GM23248 (cell line): ENCODE measurements at places on chromosomes 16 and 17. TPM values are rescaled to one million over a fixed set of nuclear protein-coding genes. Genes with fewer than 3 reads are reported as not detected.

ADORA2B gene
- 13.7 and 20.2 TPM in 2 replicates for total RNA-seq

NFAT5 gene
- total RNA-seq, result 9.8 and 16.2 TPM in 2 replicates

DNA sequence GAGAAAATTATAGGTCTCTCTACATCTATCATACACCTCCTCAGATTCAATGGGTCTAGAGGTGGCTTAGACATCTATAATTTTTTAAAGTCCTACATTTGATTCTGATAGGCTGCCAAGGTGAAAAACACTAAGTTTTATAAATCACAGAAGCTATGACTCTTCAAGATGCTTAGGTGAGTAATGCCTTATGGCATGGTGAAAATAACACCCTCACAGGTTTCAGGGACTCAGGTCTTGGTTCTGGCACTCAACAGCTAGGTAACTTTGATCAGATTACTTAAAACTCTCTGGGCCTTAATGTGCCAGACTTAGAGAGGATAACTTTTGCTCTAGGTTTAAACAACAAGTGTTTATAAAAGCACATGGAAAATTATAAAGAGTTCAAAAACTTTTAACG is 2.0 kb upstream of the COX10 start:
- DNase-seq, result peak; percentile 10

GRCh38 chr16:3454093-3454492 is 10.6 kb downstream of the NAA60 start:
- peak; percentile 25 for DNase-seq

GRCh38 chr17:44707755-44708400 is 587 bp upstream of the DBF4B start:
- peak; percentile 4 for DNase-seq

- no peak for DNase-seq
These were observed 262.4 kb upstream of the CDH8 start for GRCh38 chr16:62298600-62298999.

TNP2 gene
- not detected in 2 replicates for total RNA-seq

NARF gene
- total RNA-seq, result 55.2 and 69.0 TPM in 2 replicates

GLP2R gene
- 0.38 TPM in 1 of 2 replicates, not detected in the other for total RNA-seq

DNA sequence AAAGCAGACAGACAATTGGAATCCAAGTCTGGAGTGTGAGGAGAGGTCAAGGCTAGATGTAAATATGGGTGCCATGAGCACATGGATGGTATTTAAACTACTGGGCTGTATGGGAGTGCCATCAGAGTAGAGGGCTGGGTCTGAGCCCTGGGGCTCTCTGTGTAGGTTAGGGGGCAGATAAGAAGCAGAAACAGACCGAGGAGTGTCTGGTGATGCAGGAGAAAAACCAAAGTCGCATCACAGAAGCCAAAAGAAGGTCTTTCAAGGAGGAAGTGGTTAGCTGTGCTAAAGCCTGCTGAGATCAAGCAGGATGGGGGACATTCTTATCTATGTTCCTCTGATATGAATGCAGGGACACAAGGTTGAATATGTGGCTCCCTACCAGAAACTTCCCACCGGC is 1.9 kb downstream of the TSEN54 start:
- no peak for DNase-seq

- DNase-seq, result peak; percentile 49
These were observed 94.6 kb upstream of the TBX2 start for GRCh38 chr17:61305024-61305423.

DNA sequence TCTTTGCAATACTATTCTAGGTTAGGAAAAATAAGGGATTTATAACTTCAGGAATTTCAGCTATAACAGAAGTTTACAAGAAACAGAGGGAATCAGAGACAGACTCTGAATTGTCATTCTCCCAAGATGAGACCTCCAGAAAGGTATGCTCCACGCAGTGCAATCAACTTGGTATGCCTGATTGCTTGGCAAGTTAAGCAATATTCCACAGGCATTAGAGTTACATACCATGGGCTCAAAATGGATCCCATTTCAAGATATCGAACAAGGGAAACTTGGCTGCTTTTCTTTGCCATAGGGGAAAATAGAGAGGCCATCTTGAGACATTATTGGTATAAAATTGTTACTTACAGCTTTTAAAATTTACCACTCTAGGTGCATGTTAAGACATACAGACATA is 615.6 kb upstream of the SOX9 start:
- peak; percentile 69 for DNase-seq

- no peak for DNase-seq
These were observed 21.5 kb downstream of the MBTD1 start for GRCh38 chr17:51238255-51238887.

DNA sequence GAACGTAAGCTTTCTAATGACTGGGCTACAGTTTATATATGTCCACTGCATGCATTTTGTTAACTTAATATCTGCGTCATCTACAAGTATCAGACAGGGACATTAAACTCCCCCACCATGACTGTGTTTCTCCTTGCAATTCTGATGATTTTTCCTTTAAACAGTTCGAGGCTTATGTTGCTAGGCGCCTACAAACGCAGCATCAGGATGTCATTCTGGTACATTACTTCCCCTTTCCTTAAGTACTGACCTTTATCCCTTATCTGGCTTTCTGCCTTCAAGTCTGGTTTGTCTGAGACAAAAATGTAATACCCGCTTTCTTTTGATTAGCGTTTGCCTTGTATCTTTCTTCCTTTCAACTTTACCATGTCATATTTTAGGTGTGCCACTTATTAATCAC is 362.4 kb downstream of the SLC39A11 start:
- DNase-seq, result no peak

GRCh38 chr17:6046931-6047330 is 23.2 kb upstream of the WSCD1 start:
- DNase-seq, result no peak

DNA sequence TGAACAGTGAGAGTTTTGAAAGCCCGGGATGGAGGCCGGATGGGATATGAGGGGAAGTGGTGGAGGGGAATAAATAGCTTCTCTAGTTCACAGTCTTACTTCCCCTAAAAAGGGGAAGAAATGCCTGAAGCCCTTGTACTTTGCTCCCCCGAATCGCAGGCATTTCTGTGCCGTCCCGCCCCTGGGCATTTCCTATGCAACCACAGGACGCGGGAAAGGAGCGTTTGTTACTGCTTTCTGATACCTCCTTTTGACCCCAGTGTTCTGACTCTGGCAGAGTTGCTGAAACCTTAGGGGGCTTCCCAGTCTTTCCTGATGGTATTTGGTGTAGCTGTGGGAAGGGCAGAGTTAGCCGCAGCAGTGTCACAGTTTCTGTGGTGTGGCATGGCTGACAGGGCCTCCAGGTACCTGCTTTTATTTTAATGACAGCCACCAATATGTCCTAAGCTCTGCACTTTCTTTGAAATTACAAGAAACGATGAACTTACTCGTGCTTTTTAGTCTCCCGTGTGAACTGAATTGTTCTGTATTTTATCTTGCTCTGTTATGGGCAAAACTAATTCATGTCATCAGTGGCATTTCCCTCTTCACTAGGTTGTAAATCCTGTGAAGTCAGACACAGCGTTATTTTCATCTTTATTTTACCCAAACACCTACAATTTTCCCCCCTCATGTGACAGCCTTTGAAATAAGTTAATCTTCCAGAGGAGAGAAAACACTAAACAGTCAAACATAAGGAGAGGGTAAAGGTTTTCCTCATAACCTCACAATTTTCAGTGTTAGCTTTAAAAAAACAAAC is 27.1 kb downstream of the USP10 start:
- DNase-seq, result no peak

DNA sequence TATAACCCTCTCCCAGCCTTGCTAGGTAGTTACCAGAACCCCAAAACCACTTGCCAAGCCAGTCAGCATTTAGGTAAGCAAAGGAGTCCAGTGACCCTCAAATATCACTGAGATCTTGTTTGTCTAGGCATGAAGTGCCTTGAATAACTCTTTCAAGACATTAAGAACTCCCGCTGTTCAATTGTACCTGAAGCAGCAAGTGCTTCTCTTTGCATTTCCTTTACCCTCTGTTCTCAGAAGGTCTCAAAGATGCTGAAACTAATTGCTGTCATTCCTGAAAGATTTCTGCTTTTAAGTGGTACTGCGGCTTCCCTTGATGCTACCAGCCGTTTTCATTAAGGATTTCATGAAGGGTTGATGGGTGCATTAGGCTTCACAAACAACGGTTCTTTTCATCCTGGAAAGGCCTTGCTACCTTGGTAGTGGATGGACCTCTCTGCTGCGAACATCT is 142.7 kb downstream of the PITPNC1 start:
- no peak for DNase-seq

DNA sequence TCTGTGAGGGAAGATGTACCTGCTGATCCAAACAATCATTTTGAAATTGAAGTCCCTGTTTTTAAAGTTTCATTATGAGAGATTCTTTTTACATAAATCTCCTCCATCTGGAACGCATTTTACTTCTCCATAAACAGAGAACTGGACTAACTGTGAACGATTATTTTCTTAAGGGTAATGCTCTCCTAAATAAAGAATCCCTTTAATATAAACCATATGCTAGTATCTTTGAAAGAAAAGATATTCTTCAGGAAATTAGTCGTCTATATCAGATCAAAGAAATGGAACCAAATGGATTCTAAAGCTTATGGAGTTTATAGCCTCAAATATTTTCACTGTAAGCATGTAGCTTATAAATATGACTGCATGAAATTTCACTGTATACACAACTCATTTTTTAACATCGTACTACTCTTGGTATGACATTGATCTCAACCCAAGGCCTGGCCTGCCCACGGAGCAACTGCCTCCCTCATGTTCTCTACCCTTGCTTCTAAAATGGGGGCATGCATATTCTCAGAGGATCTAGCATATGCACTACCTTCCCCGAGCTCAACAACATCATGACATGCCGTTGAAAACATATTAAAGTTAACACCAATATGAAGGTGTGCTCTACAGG is 66.4 kb downstream of the MYH10 start:
- DNase-seq, result peak; percentile 54
